ENCODE measurements at places on chromosomes 6 and 20.

- peak; percentile 92 for DNase-seq
Observed at GRCh38 chr20:6780433-6781190, 13.1 kb downstream of the BMP2 start.

DNA sequence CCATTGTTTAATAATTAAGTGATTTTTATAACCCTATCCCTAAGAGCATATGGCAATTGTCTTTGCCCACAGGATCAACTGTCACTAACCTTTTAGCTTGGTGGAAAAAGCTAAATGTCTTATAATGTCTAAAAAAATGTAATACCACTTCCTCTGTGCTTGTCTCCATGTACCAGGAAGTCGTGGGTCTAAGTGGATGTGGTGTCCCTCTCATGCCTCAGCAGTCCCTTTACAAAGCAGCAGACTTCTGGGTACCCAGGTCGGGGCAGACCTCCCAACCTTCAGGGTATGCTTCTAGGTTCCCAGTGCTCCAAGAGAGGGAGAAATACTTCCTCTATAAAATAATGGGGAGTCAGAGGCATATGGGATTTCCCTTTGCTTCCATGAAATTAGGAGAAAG lies 74.7 kb downstream of the ZHX3 start:
- DNase-seq: no peak

- no peak for DNase-seq
Observed at GRCh38 chr6:50978380-50979170, 159.9 kb downstream of the TFAP2B start.

GRCh38 chr6:38064431-38064830 lies 244.9 kb downstream of the ZFAND3 start:
- no peak for DNase-seq

DNA sequence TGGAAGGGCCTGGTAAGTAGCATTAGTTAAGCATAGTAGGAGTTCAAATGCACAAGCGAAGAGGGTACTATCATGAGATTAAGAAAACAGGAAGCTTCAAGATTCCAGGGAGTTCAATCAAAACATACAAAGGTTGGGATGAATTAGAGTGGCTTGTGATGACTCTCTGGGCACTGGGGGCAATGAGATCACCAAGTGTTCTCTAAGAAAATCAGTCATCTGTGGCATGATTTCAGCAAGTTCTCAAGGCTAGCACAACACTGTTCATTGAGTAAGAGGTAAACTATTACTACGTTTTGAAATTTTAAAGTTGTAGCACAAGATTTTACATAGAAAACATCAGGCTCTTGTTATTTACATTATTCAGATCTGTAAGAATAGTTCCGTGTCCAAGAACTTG lies 139.7 kb upstream of the FLRT3 start:
- no peak for DNase-seq

DNA sequence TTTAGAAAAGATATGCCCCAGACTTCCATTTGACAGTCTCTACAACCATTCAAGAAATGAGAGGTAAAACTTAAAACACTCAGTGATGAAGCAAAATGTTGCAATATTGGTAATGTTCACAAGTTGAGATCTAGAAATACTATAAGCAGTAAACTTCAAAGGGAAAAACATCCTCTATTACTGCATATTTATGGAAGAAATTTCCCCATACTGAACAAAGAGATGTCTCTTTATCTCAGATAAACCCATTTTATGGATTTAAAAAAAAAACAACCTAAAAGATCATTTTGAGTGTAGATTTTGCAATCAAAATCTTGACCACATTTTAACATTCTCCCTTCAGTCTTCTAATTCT lies 177.8 kb upstream of the TAB2 start:
- DNase-seq: no peak

- no peak for DNase-seq
Observed at GRCh38 chr6:45420083-45420908, 42.6 kb upstream of the SUPT3H start.

GRCh38 chr6:121759370-121759769 lies 323.9 kb downstream of the GJA1 start:
- no peak for DNase-seq
